ENCODE measurements at places on chromosomes 11 and 22.

DNA sequence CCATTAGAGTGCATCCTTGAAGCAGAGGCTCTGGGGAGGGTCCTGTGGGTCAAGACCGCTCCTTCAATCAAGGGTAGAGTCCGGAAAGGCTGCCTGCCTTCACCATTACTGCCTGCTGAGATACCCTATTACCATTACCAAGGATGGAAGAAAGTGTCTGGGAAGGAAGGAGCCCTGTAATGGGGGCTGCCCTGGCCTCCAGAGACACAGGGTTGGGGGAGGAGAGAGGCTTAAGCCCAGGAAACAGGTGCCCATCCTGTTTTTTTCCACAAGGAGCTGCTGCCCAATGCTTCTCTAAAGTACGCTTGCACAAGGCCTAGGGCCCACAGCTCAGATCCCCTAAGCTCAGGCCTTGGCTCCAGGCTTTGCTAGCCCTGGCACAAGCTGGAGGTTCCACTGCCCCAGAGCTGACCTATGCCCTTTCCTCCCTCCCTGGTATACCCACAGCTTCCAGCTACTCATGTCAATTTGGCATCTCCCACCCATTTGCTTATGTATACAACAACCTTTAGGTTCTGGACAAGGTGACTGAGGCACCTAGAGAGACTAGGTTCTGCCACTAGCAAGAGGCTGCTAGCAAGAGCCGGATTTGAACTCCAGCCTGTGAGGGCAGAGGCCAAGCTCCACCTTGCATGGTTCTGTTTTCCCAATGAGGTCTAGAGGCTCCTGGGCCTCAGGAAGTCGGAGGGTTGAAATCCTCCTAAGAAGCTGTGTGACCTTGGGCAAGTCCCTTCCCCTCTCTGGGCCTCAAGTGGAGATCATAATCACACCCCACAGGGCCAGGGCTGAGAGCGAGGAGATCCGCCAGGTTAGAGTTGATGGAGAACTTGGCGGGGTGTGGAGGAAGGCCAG is 1.5 kb upstream of the PLCB3 start:
- no peak for DNase-seq

DNA sequence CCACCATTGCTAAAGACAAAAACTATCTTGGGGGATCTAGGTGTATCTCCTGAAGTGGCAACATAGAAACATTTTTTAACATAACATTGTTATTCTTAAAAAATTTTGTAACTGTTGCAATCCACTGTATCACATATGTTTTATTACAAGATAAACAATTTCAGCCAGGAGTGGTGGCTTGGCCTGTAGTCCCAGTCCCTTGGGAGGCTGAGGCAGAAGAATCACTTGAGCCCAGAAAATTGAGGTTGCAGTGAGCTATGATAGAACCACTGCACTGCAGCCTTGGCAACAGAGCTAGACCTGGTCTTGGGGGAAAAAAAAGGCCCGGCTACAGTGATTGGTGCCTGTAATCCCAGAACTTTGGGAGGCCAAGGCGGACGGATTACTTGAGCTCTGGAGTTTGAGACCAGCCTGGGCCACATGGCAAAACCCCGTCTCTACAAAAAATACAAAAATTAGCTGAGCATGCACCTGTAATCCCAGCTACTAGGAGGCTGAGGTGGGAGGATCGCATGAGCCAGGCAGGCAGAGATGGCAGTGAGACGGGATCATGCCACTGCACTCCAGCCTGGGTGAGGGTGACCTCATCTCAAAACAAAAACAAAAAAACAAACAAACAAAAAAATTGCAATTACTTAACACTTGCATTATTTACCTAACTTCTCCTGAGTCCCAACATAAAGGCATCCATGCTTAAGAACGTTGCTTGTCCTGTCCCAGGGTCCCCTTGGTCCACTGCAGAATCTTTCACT is 1.5 kb upstream of the DEPDC5 start:
- no peak for DNase-seq

GRCh38 chr11:132712466-132712865 is 819.8 kb downstream of the OPCML start:
- no peak for DNase-seq

DNA sequence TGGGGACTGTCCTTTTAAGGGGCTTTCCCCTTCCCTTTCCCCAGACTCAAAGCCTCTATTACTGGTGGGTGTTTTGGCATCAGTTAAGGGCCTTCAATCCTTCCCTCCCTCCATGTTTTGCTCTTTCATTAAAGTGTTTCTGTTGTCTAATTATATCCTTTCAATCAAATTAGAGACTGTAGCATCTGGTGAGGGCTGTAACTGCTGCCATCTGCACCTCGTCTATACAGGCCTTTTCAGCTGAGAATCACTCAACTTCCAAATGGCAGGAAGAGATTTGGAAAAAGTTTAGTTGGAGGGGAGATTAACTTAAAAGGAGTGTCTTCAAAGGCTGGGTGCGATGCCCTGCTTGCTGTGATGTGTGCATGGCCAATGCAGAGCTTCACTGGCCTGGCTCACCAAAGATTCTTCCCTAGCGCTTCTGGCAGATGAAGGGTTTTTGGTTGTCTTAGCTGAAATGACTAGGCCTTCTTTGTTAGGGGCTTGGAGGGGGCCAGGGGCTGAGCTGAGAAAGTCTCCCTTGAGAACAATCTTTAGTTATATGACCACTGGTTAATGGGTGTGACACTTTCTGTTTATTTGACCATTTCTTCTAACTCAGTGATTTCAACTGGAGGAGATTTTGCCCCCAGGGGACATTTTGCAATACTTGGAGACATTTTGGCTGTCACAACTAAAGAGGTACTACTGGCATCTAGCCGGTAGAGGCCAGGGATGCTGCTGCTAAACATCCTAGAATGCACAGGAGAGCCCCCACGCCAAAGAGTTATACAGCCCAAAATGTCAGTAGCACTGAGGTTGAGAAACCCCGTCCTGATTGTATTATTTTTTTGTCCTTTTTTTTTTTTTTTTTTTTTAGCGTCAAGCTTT is 7.5 kb downstream of the KREMEN1 start:
- DNase-seq = no peak

DNA sequence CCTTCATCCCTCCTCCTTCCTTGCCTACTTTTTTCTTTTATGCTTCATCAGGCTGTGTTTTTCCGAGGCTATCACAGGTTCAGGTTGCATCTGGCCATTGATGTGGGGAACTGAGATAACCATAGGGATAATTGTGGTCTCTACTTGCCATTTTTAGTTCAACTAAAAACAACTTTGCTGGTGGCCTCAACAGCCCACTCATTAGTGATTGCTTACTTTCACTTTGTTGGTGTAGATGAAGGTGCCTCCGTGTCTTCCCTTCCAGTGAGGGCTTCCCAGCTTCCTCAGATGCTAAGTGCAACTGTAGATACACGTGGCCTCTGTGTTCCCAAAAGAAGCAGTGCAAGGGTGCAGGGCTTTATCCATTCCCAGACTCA is 35.0 kb downstream of the KCNJ1 start:
- DNase-seq = no peak

GRCh38 chr22:46075764-46076531 is 74.4 kb upstream of the PPARA start:
- DNase-seq = peak; percentile 35

GRCh38 chr11:125287491-125288210 is 123.1 kb downstream of the PKNOX2 start:
- DNase-seq = peak; percentile 55

- DNase-seq = no peak
These were observed 77.4 kb downstream of the SOX6 start for GRCh38 chr11:16278979-16279378.

GRCh38 chr11:69429716-69430491 is 51.6 kb upstream of the LINC01488 start:
- peak; percentile 13 for DNase-seq

- DNase-seq = no peak
These were observed 168.5 kb downstream of the ARHGAP42 start for GRCh38 chr11:100855466-100856067.

- no peak for DNase-seq
These were observed 11.9 kb downstream of the FAM83F start for GRCh38 chr22:40006641-40007040.
